ENCODE measurements at places on chromosomes 2 and 18. TPM values are rescaled to one million over a fixed set of nuclear protein-coding genes. Genes with fewer than 3 reads are reported as not detected.

DNA sequence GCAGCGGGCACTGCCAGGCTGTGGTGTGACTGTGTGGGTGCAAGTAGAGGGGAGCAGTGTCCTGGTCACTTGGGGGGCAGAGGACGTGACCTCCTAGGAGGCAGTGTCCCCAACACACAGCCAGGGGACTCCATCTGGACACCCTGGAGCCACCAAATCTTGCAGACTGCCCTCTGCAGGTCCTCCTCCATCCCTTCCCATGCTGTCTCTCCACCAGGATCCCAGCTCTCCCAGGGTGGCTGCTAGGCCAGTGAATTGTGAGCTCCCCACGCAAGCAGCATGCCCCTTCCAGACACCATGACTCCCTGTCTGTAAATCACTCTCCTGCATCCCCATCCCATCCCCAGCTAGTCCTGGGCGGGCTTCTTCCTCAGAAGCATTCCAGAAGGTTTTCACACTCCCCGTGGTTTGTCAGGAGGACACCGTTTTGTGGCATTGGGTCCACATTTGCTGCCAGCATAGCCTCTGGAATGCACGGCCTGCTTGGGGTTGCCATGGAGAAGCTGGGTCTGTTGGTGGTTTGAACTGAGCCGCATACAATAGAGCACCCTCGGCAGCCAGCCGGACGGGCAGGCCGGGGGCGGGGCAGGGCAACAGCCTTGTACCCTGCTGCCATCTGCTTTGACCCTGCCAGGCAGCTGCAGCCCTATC lies 210.7 kb downstream of the KLHL29 start:
- DNase-seq = no peak

- no peak for DNase-seq
Measured at GRCh38 chr2:68796295-68796905, 61.8 kb downstream of the ARHGAP25 start.

L3MBTL4 gene
- polyA plus RNA-seq = 0.05 TPM

DNA sequence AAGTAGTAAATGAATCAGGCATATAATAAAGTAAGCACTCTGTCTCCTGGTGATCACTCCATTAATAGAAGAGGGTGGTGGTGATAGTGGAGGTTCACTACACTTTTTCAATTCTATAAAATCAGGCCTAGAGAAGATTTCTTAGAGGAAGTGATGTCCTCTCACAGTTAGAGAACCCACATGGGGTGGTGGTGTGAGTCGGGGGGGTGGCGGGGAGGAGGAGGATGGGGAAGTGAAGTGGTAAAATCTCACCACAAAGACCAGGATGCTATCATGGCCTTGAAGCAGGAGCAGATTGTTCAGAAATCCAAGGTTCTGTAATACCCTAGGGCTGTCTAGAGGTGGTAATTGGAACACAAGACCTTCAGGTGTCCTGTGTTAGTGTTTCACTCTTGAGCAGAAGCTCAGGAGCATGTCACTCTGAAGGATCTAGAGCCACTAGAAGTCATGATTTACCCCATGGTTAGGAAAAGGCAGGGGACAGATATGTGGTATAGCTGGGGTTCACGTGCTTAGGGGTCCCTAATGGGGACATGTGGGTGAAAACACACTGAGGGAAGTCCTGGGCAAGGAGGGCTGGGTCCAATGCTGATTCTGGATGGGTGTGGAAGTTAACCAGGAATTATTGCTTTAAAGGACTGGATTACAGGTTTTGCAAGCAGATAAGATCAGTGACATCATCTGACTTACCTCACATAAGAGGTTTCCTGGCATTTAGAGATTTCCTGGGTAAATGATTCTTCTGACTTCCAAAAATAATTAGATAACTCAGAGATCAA lies 31.0 kb downstream of the RNF125 start:
- DNase-seq = no peak

C2orf66 gene
- not detected for polyA plus RNA-seq

DNA sequence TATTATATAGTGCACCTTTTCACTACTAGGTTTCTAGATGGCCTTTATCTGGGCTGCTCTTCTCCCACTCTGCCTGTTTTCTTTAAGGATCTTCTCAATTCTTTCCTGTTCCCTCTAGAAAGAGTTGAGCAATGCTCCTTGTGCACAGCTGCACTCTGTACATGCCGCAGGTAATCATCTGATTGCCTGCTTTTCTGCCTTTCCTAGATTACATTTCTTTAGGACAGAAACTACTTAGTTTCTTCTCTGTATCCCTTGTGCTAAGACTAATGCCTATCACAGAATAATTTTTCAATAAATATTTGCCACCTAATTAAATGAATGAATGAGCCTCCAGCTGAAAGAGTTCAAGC lies 802.4 kb upstream of the ID2 start:
- DNase-seq = no peak

DNA sequence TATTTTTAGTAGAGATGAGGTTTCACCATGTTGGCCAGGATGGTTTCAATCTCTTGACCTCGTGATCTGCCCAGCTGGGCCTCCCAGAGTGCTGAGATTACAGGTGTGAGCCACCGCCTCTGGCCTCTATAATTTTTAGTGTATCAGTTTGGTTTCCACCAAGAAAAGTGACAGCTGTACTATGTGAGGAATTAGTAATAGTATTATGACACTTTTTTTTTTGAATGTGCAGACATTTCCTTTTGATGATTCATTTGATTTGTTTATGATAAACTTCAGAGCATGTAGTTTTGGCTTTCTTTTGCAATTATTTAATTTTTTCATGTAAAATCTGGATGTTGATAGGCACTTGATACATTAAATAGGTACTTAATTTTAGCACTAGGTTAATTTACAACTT lies 61.5 kb downstream of the PTPN4 start:
- no peak for DNase-seq

TMEM178A gene
- polyA plus RNA-seq = 1.2 TPM

DNA sequence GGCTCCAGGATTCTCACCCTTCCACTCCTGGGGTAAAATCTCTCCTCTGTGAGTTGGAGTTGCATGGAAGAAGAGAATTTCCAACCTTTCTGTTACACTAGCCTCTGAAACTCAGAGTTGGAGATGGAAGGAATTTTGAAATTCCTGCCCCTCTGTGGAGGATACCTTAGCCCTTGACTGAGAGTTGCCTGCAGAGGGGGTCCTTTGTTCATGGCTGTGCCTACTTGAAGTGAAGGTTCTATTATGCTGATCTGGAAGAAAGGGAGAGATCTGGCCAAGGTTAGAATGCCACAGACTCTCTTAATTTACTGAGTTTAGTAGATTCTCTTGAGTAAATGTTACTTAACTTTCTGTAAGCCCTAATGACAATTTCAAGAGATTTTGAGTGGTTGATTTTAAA lies 626.6 kb upstream of the GYPC start:
- no peak for DNase-seq

CABYR gene
- 9.9 TPM for polyA plus RNA-seq

DNA sequence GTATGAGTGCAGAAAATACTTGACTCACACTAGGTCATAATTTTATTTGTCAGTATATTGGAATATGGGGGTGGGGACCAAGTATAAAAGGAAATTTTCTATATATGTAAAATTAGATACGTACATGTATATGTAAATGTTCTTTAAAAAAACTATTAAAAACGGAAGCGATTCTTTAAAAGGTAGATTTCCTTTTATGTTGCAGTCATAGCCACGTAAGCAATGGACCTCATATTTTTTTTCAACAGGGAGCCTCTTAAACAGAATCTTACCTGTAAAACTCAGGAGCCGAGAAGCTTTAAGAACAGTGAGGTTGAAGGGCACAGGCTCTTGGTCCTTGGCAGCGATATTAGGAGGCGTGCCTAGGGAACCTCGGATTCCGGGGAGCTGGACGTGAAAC lies 3.3 kb downstream of the RHBDD1 start:
- no peak for DNase-seq

TBR1 gene
- polyA plus RNA-seq = not detected

GRCh38 chr2:24824071-24824588 lies 30.9 kb downstream of the CENPO start:
- DNase-seq = no peak

GNAL gene
- polyA plus RNA-seq = 0.46 TPM

All from AG04450 (cell line).